ENCODE measurements at places on chromosomes 11 and 22.

GRCh38 chr22:42680648-42681047, 31.5 kb upstream of the CYB5R3 start:
- DNase-seq = no peak

DNA sequence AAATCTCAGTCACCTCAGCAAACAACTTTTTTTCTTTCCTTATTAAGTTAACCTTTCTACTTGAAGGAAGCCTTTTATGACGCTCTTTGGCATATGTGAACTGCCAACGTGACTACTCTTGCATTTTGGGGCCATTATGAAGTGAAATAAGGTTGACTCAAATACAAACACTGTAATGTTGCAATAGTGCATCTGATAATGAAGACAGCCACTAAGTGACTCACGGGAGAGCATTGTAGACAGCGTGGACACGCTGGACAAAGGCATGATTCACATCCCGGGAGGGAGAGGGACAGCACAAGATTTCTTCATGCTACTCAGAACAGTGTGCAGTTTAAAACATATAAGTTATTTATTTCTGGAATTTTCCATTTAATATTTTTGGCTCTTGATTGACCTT, 560.8 kb downstream of the ETS1 start:
- no peak for DNase-seq

GRCh38 chr22:29382580-29383302, 5.6 kb downstream of the AP1B1 start:
- DNase-seq = no peak

DNA sequence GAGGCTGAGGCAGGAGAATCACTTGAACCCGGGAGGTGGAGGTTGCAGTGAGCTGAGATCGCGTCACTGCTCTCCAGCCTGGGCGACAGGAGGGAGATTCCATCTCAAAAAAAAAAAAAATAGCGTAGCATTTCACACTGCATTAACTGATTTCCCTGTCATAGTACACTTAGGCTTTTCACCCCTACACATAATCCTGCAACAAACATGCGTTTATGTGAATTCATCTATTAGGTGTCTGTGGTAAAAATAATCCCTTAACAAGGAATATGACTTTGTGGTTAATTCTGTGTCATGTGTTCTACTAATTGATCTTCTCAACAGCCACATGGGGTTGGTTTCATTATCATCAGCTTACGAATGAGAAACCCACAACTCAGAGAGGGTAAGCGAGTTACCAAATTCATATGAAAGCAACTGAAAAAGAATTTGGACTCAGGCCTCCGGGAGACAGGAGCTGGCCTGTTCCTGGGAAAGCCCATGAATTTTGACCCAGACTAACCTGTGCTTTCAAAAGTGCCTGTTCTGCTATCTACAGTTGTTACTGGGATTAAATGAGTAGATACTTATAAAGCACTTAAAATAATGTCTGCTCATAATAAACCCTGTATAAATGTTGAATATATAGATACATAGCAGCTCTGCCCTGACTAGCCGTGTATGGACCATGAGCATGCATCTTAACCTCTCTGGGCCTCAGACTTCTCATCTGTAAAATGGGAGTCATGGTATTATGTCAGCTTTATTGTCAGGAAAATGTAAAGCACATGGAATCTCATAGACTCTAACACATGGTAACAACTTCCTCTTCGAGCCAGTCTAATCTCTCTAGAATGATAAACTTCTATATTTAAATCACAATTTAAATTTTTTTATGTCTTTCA, 36.6 kb downstream of the KCNJ1 start:
- no peak for DNase-seq

- DNase-seq = no peak
Observed at GRCh38 chr11:57541169-57541568, 3.8 kb downstream of the SMTNL1 start.

- no peak for DNase-seq
Observed at GRCh38 chr11:396511-396947, 2.5 kb downstream of the PKP3 start.

DNA sequence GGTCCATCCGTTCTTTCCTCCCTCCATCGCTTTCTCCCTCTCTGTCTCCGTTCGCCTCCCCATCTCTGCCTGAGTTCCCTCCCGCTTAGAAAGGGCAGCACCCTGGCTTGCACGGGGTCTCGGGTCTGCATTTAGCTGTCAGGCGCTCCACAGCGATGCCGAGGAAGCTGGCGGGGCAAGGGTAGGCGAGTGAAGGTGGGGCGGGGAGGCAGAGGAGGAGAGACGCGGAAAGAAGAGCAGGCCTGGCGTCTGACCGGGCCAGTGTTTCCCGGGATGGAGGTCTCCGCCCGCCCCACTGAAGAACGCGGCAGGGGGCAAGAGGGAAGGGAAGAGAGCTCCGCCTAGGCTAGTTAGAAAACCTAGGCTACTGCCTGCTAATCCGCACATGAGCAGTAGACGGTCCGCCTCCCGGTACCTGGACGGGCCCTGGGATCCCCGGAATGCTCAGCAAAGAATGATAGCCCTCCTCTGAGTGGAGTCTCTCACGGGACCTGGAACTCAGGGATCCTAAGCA, 3922.5 kb upstream of the OR11H1 start:
- DNase-seq = no peak

DNA sequence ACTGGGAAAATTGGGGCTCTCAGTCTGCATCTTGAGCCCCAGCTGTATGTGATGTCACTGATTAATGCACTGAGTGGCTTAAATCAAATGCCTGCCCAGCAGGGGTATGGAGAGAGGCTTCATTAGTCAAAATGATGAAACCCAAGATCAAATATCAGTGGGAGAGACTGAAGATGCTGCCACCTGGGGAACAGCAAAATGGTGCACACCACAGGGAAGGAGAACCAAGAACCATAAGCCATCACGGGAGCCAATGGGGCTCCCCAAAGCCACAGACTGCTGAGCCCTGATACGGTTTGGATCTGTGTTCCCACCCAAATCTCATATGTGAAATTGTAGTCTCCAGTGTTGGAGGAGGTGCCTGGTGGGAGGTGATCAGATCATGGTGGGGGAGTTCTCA, 85.6 kb downstream of the CTTN start:
- no peak for DNase-seq

- no peak for DNase-seq
Observed at GRCh38 chr11:67983951-67984350, 19.9 kb downstream of the UNC93B1 start.

- no peak for DNase-seq
Observed at GRCh38 chr11:88363004-88363403, 25.5 kb upstream of the CTSC start.

- no peak for DNase-seq
Observed at GRCh38 chr11:45541693-45542434, 123.6 kb downstream of the CHST1 start.

DNA sequence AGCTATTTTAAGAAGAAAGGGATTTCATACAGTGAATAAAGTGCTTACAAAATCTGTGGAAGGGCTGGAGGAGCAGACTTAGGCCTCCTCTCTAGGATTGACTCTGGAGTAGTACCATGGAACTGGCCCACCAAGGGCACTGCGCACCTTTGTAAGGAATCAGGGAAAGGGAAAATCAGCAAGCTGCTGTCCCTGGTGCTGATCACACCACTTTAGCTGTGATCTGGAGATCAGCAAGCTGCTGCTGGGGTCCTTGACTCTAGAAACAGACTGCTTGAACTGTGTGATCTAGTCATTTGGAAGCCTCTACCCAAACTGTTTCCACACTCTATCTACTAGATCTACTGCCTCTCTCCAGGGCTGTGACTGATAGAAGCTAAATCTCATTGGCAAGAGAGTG, 18.4 kb upstream of the TECTA start:
- peak; percentile 66 for DNase-seq

- DNase-seq = no peak
Observed at GRCh38 chr11:115920841-115921480, 416.7 kb upstream of the CADM1 start.

GRCh38 chr11:128551611-128552335, 35.6 kb downstream of the ETS1 start:
- DNase-seq = no peak

DNA sequence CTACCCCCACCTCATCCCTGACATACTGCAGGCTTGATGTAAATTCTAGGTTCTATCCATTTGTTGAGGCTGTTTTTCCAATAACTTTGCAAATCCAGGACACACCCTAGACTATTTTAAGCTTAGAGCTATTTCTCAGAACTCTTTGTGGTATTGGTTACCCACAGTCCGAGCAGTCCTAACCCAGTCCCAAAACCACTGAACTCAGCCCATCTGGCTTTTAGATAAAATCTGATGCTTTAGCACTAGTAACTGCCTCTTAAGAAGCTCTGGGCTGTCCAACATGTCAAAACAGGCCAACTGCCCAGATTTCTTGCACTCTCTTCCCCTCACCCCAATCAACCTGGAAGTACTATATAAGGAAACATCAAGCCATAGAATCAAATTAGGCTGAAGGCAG, 344.4 kb upstream of the CADM1 start:
- DNase-seq = no peak

DNA sequence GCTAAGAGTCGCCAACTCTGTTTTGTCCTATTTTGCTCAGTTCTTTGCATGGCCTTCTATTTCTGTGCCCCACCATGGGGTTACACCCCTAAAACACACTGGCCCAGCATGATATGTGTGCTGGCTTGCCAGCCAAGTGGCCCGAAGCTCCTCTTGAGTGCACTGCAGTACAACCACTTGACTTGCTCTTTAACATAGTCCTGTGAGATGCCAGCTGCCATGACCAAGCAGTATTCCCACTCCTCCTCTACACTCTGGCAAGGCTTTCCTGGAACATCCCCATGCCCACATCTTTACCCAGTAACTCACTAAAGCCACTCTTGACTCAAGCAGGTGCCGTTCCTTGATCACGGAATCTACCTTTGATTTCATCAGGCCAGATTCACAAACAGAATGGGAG, 102.9 kb upstream of the GAL start:
- no peak for DNase-seq

- DNase-seq = no peak
Observed at GRCh38 chr11:114155116-114155515, 95.6 kb downstream of the ZBTB16 start.

DNA sequence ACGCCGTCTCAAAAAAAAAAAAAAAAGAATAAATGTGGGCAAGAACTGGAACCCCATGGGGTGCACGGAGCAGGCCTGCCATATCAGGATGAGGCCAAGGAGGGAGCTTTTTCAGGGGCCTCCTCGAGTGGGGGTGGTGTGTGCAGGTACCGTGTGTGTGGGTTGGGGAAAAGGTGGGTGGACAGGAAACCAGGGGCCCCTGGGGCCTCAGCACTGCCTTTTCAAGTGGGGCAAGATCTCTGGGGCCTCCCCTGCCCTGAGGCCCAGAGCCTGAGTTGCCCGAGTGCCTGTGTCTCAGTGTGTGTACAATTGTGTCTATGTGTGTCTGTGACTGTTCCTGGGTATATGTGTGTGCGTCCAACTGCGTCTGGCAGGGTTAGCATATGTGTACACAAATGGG, 23.8 kb downstream of the TEF start:
- no peak for DNase-seq

DNA sequence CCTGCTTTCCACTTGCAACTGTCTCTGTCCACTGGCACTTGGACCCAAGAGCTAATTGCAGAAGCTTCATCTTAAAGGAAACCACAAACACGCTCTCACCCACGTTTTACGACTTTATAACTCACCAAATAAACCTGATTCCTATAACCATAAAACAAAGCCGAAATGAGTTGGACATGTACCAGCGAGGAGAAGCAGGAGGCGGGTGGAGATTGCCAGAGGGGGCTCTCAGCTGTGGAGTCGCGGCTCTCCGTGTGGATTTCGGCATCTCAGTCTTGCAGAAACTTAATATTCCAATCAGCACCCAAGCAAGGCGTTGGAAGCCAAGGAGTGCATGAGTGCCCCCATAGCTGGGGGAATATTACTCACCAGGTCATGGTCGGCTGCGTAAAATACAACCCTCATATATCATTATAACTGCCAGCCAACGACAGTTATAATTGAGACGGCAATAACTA, 483.6 kb downstream of the MN1 start:
- DNase-seq = no peak

GRCh38 chr11:91761406-91762025, 463.1 kb upstream of the FAT3 start:
- DNase-seq = no peak

DNA sequence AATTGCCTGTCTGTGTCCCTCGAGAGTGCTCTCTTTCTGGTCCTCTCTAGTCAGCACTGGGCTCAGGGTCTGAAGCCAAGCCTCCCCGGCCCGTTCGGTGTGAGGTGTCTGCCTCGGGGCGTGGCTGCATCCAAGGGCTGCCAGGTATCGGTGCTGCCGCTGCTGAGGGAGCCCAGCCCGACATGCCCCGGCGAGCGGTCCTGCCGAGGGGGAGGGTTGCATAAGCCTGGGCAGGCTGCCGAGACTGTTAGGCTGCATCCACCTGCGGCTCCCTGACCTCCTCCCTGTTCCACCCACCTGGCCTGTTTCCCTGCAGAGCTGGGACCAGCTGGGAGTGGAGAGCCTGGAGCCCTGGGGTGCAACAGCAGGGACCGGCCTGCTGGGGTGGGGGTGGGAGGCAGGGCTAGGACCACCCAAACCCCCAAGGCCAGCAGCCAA, 6.3 kb downstream of the OVOL1 start:
- DNase-seq = no peak

GRCh38 chr22:49355211-49355920, 472.3 kb downstream of the BRD1 start:
- no peak for DNase-seq

DNA sequence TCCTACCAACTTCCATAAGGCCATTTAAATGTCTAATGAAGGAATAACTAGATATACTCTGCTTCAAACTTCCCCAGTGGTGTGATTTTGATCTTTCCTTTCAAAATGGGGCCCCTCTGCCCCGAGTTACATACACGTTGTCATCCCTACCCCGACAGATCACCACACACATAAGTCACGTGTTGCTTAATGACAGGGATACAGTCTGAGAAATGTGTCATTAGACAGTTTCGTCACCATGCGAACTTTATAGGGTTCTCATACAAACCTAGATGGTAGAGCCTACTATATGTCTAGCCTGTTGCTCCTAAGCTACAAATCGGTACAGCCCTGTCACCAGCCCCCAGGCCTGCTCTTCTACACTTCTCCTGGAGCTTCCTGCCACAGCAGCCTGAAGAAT, 49.8 kb upstream of the SCUBE2 start:
- no peak for DNase-seq

DNA sequence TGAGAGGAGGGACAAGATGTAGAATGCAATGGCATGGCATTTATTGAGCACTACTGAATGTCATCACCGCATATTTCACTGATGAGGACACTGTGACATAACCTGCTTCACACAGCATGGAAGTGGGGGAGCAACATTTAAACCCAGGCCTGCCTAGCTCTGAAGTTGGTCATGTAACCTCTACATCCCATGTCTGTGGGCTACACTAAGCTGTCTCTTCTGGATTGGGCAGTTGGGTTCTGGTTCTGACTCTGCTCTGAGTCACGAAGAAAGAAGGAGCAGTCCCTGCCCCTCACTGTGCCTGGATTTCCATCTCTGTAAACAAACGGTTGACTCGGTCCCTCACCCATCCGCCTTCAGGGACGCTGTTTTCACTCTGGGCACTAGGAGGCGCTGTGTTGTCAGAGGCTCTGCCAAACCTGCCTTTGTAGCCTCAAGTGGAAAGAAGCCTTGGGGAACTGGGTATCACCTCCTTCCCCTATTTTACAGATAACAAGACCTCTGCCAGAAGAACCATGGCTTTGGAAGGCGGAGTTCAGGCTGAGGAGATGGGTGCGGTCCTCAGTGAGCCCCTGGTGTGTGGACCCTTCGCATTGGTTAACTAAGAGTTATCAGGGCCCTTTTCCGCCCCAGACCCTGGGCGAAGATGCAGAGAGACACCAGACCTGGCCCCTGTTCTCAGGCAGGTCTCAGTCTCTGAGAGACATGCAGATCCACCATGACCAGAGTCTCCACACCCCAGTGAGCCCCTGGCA, 12.7 kb upstream of the ARHGEF17 start:
- peak; percentile 84 for DNase-seq

Measured in H9 (cell line).